ENCODE measurements at places on chromosomes 5 and 9.
A peak's percentile ranks its signal among the peaks of the same experiment; 100 is the strongest.

DNA sequence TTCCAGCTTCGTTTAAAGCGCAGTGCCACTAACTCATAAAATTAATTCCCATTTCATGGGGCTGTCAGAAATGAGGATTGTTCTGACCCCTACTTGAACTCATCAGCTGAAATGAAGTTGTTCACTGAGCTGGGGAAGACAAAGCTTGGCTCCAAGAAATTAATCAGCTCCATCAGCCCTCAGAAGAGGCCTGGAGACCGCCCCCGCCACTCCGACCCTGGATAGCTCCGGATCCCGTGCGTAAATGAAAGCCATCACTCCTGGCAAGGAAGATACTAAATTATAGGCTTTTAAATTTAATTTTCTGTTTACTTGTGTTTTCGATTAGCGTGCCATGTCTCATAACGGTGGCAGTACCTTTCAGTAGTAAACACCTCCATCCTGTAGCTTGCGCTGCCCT is 142.8 kb upstream of the IRX2 start:
- DNase-seq: no peak

GRCh38 chr9:21554813-21555212 is 72.7 kb upstream of the IFNE start:
- DNase-seq: no peak

GRCh38 chr5:176784218-176785165 is 25.9 kb upstream of the UNC5A start:
- DNase-seq: no peak

GRCh38 chr9:122227575-122227900 is 1.2 kb downstream of the LHX6 start:
- no peak for DNase-seq

GRCh38 chr5:8721536-8721935 is 824.3 kb downstream of the SEMA5A start:
- no peak for DNase-seq

DNA sequence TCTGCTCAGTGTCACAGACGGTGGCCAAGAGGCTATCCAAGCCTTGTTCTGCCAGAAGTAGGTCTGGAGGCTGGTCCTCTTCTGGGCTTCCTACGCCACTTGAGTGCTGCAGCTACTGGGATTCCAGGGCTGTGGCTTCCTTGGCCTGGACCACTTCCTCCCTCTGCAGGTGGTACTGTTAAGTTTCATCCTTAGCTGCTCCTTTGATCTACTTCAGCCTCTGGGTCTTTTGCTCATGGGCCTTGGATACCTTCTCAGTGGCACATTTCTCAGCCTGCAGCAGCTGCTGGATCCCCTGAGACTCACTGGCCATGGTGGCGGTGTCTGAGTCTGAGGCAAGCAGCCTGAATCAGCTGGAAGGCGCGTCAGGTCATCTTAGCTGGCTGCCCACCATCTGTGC is 10.3 kb downstream of the CNOT8 start:
- no peak for DNase-seq

DNA sequence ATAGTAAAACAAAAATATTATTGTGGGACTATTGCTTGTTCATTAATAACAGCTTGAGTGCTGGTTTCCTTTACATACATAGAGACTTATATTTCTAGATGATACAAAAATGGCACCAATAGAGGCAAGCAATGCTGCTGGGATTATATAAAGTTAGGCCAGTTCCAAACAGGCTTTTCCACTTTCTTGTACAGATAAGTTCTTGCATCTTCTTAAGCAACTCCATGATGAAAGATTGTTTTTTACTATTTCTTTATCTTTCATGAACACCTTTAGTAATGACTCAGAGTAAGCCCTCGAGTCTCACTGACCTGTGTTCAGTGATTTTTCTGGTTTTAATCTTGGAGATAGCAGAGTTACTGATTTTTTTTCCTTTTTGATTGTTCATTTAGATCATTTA is 324.4 kb downstream of the PRR16 start:
- DNase-seq: no peak

GRCh38 chr9:136308006-136308701 is 4.3 kb upstream of the CCDC187 start:
- DNase-seq: no peak

- no peak for DNase-seq
Measured at GRCh38 chr9:116381350-116381749, 227.8 kb downstream of the PAPPA start.

GRCh38 chr5:137091472-137091871 is 407.7 kb downstream of the SPOCK1 start:
- DNase-seq: no peak

DNA sequence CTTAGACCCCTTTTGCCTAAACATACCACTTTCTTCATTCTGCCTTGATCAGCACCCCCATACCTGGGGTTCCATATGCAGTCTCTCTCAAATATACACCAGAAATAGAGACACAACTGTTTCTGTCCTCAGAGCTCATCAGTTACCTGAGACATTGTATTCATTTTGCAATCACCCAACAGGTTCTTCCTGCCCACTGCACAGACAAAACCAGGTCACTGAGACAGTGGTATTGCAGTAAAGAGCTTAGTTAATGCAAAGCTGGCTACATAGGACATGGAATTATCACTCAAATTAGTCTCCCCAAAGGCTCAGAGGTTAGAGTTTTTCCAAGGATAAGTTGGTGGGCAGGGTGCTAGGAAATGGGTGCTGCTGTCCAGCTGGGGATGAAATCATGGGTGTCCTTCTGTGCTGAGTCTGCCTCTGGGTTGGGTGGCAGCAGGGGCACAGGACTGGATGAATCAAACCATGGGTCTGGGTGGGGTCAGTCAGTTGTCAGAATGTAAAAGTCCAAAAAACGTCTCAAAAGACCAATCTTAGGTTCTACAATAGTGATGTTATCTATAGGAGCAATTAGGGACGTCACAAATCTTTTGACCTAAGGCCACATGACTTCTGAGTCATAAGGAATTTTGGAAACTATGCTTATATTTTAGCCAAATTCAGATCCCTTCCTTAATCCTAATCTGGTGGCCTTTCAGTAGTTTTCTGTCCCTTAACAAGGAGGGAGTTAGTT is 41.0 kb downstream of the KCNV2 start:
- DNase-seq: no peak

GRCh38 chr9:24035816-24036215 is 209.8 kb upstream of the ELAVL2 start:
- DNase-seq: no peak

DNA sequence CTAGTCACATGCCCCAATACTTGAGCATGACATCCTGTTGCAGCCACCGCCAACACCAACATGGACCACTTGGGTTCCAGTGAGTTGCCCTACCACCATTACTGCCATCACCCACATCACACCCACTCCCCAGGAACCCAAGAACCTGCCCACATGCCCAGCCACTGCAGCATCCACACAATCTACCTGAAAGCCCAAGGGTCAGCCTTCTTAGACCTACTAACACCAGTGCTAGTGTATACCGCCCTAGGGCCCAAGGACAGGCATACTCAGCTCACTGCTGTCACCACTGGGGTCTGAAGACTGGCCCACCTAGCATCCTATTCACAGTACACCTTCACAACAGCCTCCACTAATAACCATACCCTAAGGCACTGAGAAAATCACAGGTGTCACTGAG is 82.0 kb downstream of the SYK start:
- no peak for DNase-seq

GRCh38 chr9:85741095-85741874 is 469 bp downstream of the AGTPBP1 start:
- DNase-seq: peak; percentile 75

DNA sequence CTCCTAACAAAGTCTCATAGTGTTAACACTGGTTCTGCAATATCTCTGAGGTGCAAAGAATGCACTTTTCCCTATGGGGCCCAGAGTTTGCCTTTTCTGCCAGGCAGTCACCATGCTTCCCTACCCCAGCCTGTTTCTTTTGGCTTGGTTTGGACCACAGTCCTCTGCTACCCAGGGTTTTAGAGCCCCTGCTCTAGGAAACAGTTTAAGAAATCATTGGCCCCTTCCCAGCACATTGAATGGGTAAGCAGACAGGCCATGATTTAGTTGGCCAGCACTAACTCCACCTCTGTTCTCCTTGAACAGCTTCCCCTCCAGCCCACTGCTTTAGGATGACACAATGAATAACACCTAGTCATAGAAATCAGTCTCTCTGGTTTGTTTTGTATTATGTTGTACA is 73.2 kb downstream of the UBAP1 start:
- DNase-seq: no peak

DNA sequence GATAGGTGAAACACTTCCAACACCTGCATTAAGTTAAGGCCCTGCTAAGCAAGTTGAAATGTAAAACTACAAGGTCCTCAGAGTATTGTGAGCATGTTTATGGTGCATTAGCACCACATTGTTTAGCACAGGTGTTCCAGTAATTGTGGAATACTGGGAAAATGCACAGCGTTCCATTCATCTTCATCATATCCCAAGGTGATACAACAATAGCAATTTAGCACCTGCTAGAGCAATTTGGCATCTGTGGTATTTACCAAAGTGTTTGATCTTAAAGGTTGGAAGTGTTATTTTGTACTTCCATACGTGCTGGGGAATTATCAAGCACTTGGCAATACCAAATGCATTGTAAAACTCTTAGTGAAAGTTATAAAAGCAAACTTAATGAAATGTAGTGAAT is 266.8 kb downstream of the CYLC2 start:
- no peak for DNase-seq

- no peak for DNase-seq
Measured at GRCh38 chr5:4313138-4313537, 717.5 kb downstream of the IRX1 start.

GRCh38 chr5:83145882-83146331 is 68.6 kb downstream of the XRCC4 start:
- no peak for DNase-seq

DNA sequence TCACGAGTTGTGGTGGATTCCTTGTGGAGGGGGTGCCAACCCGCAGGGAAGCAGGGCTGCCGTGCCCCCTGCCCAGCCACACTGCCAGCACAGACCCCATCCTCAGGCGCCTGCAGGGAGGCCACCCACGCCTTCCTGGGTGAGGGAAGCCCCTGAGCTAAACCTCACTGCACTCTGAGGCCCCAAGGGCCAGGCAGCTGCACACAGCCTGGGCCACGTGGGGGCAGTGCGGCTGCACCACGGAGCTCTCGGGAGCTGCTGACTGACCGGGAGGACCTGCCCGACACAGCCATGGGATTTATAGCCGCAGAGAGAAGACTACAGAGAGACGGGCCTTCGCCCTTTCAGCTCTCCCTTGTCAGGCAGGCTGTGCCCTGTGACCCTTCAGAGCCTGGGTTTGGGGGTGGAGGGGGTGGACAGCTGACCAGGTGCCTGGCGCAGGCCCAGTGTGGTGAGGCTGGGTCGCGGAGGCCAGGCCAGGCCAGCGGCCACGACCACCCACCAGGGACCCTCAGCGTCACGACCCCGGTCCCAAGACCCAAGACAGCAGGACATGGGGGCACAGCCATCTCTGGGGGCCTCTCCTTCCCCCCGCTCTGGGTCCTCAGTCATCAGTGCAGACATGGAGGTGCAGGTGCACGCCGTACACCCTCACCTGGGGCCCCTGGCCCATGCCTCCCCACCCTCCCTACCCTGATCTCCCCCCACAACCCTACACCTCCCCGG is 4.3 kb upstream of the AHRR start:
- peak; percentile 84 for DNase-seq

DNA sequence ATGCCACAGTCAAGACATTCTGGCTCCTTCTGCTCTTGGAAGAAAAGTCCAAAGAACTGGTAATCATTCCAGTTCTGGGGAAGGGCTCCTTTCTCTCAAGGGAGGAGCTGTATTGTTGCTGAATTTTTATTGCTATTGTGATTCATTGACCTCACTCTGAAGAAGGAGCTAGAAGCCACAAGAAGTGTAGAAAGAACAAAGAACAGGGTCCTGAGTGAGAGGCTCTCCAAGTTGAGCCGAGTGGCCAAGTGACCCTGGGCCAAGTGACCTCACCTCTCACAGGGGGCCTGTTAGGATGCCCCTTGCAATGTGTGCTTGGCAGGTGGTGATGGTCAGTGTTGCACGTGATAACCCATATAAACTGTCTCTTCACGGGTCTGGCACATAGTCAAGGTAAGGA is 173.3 kb downstream of the FGF18 start:
- no peak for DNase-seq

DNA sequence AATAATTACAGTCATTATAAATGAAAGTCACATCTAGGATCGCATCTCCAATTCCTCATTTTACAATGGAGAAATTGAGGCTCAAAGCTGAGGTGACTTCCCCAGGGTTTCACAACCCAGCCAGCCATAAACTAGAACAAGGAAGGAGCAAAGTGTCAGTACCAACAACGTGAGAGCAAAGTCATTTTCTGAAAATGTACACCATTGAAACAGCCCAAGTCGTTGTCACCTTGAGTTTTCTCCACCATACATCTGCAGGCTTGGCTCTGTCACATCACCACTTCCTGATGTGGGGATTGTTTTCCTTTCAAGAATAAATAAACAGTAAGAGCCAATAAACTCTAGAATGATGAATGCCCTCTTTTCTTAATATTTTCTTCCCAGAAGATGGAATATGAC is 184.5 kb upstream of the PTGER4 start:
- DNase-seq: no peak

- no peak for DNase-seq
Measured at GRCh38 chr9:87167161-87167560, 219.9 kb upstream of the GAS1 start.

DNA sequence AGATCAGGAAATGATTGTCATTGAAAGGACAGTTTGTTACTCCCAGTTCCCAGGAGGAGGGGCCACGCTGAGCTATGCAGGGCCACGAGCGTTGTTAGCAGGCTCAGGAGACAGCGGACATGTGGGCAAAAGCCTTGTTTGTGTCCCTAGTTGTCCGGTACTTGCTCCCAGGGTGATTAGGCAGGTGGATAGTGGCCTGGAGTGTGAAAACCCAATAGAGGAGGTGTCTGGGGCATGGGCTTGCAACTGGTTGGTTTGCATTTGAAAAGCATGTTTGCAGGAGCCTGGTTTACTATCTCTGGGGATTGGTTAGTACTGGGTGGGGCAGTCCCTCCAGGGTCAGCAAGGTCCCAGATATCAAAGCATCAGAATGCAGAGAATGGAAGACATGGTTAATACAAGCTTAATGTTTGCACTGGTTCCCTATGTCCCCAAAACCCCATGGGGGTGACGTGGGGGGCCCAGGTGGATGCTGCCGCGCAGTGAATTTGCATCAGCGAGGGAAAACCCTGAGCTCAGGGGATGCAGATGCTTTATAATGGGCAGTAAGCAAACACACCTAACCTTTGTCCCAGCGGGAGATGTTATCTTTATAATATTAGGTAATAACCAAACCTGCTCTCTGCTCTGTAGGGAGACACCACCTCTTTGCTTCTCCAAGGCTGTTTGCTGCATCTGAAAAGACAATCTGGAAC is 39.7 kb downstream of the ROPN1L start:
- DNase-seq: no peak

- peak; percentile 83 for DNase-seq
Measured at GRCh38 chr5:67165526-67166459, 30.8 kb downstream of the CD180 start.

DNA sequence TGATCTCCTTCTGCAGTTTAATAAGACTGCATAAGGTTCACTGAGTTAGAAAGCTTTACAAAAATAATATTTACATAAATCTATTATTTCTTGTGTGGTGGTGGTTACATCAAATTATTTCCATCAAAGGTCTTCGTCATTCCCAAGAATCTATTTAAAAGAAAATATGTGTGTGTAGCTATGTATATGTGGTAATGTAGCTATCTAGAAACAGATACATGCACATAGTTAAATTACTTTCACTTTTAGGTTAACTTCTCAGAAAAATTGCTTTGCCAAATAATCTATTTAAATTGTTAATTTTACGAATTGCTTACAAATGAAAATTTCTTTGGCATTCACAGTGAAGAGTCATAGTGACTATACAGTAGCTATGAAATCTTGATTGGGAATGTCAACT is 633.2 kb downstream of the DMRTA1 start:
- no peak for DNase-seq

- DNase-seq: no peak
Measured at GRCh38 chr5:68253624-68254585, 38.3 kb downstream of the PIK3R1 start.

GRCh38 chr9:124347968-124348358 is 67.3 kb downstream of the PSMB7 start:
- no peak for DNase-seq

Measured in KBM-7 (cell line).